GM23338 (cell line): ENCODE measurements at places on chromosomes 12 and 14.
A peak's percentile ranks its signal among the peaks of the same experiment; 100 is the strongest.

DNA sequence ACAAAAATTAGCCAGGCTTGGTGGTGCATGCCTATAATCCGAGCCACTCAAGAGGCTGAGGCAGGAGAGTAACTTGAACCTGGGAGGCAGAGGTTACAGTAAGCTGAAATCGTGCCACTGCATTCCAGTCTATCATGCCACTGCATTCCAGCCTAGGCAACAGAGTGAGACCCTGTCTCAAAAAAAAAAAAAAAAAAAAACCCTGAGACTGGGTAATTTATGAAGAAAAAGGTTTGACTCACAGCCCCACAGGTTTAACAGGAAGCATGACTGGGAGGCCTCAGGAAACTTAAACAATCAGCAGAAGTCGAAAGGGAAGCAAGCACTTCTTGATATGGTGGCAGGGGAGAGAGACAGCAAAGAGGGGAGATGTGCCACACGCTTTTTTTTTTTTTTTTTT, 123.2 kb downstream of the GXYLT1 start:
- no peak for DNase-seq

GRCh38 chr12:104064842-104065427, 604 bp downstream of the HCFC2 start:
- peak; percentile 21 for DNase-seq

- DNase-seq = no peak
These were observed 6.4 kb downstream of the LUM start for GRCh38 chr12:91104812-91105466.

DNA sequence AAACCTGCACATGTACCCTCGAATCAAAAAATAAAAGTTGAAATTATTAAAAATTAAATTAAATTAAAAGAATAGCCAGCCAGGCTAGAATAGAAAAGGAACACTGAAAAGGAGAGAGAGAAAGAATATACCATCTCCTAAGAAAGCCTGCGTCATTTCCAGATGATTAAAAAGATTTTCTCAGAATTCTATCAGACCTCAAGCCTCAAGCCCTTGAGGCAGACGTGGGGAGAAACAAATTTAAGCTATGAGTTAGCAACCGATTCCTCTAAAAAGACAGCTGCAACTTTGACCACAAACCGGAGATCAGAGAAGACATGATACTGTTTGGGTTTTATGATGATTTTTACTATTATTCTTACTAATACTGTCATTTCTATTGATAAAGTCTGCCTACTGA, 138.3 kb downstream of the KSR2 start:
- DNase-seq = no peak

DNA sequence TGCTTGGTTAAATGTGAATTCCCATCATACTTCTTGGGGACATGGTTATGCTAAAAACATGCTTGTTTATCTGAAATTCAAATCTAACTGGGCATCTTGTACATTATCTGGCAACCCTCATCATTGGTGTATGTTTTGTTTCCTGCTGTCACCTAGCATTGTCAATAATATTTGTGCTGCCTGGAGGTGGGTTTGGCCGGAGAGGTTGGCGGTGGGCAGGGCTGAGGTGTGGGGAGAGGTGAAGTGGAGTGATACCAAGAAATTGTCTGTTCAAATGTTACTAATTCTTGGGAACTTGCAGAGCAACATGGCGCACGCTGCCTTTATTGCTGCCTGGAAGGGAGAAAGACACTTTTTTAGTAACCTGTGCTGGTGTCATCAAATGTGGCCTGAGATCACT, 280.5 kb downstream of the VRK1 start:
- no peak for DNase-seq

GRCh38 chr14:63988579-63988978, 135.8 kb downstream of the SYNE2 start:
- no peak for DNase-seq

DNA sequence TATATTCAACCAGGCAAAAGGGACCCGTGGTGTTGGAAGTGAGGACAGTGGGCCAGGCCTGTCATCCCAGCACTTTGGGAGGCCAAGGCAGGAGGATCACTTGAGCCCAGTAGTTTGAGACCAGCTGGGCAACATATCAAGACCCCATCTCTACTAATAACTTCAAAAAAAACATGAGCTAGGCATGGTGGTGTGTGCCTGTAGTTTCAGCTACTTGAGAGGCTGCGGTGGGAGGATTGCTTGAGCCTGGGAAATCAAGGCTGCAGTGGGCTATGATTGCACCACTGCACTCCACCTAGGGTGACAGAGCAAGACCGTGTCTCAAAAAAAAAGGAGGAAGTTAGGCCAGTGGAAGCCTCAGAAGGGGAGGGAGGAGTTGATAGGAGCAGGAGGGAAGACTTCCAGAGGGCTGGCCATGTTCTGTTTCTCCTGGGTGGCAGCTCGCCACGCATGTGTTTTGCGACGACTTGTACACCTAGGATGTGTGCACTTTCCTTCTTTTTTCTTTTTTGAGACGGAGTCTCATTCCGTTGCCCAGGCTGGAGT, 10.1 kb downstream of the SLC25A29 start:
- DNase-seq = no peak

DNA sequence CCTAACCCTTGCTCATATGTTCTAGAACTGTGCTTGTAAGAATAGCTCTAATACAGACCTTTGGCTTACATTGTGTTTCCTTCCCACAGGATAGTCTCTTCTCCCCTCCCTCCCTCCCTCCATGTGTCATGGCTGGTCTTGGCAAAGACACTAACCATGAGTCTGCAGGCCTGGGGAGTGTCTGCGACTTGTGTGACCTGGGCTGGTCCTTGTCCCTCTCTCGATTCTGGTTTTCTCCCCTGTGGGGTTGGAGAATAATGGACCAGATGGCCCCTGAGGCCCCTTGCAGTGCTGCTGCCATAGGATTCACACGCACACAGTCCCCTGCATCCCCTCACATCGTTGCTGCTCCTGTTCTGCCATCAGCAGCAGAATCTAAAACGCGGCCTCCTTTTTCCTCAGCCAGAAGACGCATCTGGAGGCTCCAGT, 30.3 kb downstream of the DEGS2 start:
- DNase-seq = no peak

DNA sequence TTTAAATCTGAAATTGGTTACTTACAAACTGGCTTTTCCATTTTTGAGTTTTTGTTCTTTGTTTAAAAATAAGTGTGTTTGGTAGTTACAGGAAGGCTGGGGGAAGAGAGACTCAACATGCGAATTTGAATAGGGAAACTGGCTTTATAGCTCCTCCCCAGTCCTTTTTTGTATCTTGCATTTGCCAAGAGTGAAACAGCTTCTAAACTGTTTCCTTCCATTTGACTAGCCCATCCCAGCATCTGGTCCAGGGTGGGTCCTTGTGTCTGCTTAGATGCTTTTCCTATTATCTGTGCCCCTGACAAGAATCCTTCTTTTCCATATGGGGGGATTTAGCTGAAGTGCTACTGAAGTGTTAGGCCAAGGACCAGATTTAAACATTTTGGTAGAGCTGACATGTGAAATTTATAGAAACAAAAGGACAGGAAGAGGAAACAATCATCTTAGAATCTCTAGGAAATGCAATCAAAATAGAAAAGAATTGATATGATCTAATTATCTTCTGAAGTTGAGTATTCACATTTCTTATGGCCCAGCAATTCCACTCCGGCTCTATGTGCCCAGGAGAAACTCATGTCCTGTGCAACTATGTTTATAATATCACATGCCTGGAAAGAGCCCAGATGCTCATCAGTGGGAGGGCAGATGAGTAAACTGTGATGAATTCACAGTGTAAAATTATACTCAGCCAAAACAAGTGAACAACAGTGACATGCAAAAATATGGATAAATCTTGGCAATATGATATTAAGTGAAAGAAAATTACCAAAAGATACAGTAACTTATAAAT, 7.4 kb downstream of the SMOC1 start:
- no peak for DNase-seq

DNA sequence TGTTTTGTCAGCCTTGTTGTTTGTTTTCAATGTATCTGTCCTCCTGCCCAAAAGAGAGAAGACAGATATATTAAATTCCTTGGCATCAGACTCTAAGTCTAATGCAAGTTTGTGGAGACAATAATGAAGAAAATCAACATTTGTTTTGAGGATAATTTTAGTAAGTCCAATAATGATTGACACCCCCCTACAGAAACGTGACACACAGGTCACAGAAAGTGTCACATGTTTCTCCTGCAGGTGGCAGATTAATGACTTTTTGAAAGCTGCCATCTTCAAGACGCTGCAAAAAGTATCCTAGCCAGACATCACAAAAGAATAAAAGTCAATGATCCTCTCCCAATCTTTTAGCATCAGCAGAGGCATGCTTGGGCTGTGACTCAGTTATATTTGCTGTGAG, 378.8 kb upstream of the TMPO start:
- no peak for DNase-seq

GRCh38 chr12:49031573-49032161, 13.1 kb upstream of the PRKAG1 start:
- DNase-seq = no peak

DNA sequence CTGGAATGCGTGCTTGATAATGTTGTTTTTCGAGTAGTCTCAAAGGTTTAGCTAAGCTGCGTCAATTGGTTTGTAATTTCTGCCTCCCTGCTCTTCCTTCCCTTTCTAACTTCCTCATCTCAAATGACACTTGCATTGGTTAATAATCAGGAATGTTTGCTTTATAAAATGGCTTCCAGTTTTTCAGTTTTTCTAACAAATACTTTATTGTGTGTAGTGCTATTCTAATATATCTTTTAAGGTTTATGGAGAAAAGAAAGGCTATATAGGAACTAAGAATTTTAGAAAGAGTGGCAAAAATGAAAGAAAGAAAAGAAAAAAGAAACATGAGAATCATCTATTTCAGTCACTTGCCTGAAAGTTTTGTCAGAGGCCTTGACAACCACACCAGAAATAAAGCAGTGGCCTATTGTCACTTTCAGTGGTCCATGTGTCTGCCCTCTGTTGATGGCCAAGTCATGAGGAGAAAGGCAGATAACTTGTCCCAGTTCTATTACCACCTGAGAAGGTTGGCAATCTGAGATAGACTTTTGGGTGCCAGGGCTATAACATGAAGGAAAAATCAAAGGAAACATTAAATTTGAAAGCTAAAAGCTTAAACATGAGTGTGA, 221.9 kb upstream of the KITLG start:
- DNase-seq = no peak

DNA sequence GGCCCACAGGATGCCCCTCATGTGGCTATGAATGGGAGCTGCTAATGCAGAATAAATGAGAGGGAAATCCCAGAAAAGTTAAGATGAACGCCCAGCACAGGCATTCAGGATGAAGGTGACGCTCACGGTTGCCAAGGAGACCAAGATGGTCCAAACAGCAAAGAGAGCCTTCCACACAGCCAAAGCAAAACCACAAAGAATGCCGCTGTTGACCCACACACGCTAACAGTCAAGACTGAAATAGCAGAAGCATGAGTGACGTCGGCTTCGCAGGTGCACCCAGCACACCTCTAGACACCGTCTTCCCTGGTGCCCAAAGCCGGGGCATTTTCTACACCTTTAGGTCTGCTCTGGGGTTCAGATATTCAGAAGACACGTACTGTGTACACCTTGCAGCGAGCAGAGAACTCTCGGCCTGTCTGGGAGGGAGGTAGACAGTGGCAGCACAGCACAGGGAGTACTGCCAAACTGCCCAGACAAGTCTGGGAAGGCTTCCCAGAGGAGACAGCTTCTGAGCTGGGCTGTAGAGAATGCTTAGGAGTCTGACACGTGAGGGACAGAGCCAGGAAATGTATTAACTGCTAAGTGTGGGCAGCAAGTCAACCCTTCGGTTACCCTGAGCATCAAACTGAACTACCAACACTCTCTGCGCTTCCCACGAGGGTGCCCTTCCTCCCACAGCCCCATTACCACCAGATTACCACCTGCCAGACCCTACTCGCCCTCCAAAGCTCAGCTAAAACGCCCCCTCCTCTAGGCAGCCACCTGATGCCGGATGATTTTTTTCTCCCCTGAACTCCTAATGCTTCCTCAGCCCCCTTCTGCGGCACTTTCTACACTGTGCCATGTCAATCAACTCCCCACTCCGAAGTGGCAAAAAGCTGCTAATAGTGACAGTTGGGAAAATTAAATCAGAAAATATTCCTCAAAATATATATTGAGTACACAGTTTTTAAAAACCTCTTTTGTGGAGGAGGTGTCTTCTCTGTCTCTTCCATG, 50.1 kb downstream of the CCDC88C start:
- no peak for DNase-seq

DNA sequence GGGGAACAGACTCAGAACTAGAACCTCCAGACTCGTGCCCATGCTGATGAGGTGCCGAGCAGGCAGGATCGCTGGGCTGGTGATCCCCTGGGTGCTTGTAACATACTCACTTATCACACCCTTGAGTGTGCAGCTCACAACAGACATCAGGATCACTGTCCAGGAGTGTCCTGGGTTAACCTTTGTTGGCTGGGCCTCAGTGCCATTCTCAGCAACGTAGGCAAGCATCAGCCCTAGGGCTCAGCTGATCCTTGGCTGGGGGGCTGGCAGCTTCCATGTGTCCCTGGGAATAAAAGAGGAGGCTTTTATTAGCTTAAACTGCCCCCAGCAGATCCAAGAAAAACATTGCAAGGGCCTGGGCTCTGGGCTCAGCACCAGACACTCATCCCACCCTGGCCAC, 1.6 kb downstream of the TMEM229B start:
- DNase-seq = no peak

GRCh38 chr14:58492044-58492443, 64.5 kb downstream of the KIAA0586 start:
- DNase-seq = no peak

- no peak for DNase-seq
These were observed 8.2 kb upstream of the HOXC6 start for GRCh38 chr12:54019924-54020590.

DNA sequence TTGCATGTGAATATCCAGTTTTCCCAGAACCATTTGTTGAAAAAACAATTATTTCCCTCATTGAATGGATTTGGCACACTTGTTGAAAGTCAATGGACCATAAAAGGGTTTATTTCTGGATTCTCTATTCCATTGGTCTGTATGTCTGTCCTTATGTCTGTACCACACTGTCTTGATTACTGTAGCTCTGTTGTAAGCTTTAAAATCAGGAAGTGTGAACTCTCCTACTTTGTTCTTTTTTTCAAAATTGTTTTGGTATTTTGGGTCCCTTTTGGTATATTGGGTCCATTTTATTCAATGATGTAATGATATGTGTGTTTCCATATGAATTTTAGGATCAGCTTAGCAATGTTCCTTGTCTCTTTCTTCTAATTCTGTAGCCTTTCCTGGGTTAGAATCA, 64.8 kb downstream of the PPP2R5C start:
- DNase-seq = no peak

DNA sequence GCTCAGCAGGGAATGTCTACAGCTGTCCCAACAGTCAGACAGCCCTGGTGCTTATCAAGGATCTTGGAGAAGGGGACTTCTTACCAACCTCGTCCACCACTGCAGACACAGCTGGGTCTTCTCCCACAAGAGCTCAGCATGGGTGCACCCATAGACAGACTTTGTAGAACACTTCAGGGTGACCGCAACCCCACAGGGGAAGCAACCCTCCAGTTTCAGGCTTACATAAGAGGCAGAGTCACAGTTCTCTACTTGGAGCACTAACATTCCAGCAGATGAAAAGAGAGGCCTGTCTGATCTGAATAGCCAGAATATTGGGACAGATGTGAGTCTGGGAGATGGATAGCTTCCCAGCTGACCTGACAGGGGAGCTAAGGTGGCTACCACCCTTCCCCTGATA, 3.5 kb upstream of the CLEC1A start:
- no peak for DNase-seq

- DNase-seq = no peak
These were observed 35.0 kb upstream of the FUT8 start for GRCh38 chr14:65377576-65377975.

- DNase-seq = no peak
These were observed 212.7 kb downstream of the PHLDA1 start for GRCh38 chr12:75818863-75819262.
